NCI-H2029 treated with DMSO at 0.1 percent for 48 hours (cell line): ENCODE measurements at places on chromosomes 2 and 18.
A peak's percentile ranks its signal among the peaks of the same experiment; 100 is the strongest.

DNA sequence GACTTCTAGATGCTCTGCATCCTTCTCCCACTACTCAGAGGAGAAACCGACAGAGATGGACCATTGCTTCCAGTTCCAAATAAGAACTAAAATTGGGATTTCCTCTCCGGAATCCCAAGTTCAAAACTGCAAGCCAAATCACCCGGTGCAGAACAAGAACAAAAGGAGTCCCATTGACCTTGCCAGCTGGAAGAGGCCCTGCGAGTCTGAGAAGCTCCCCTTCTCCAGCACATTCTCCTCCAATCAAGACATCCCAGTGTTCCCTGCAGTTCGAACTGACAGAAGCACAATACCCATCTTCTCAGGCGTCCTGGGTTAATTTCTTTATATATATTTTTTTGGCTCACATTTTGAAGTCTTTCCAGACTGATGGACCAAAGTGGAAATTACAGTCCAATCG, 195.3 kb upstream of the MEIS1 start:
- DNase-seq, result no peak

DNA sequence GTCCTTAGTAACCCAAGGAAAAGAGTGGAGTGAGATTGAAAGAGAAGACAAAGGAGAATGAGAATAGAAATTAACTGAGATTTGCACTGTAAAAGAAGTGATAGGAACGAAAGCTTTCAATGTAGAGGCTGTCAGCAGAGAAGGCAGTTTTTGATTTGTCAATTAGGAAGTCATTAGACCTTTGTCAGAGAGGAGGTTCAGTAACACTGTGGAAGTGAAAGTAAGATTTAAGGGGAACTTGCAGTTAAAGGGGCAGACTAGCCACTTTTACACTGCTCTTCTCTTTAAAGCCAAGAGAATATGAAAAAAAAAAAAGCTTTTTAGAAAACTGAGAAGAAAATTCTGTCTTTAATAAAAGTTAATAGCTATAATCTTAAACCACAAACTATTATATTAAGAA, 11.5 kb upstream of the KYNU start:
- DNase-seq, result no peak

DNA sequence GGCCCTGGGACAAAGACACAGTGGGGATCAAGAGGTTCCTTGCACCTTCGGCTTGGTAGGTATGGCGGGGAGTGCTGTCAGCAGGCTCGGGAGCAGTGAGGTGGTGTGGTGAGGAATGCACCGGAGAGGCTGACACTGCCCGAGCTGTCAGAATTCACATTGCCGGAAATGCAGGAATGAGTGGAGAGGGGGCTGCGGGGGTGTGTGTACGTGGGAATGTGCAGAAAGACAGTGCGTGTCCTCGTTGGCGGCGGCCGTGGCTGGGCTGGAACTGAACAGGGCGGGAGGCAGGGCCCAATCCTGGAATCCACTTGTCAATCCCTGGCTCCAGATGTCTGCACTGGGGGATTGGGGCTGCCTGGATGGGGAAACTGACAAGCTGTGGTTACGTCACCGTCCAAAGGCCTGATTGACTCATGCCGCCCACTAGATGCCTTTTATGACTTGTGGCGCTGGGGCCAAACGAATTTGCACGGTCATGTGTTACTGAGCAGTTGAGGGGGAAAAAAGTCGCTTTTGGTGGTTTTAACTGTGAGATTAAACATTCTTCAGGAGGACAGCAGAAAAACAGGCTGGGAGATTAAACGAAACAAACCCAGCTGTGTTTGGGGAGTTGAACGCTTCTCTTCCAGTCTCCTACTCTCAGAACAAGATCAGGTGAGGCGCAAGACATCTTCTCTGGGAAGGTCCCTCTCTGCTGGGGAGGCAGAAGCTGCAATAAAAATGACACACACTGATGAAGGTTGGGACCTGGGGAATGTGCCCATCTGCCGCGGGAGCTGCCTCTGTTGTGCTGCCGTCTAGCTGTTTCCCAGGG, 189.4 kb upstream of the GLI2 start:
- no peak for DNase-seq

DNA sequence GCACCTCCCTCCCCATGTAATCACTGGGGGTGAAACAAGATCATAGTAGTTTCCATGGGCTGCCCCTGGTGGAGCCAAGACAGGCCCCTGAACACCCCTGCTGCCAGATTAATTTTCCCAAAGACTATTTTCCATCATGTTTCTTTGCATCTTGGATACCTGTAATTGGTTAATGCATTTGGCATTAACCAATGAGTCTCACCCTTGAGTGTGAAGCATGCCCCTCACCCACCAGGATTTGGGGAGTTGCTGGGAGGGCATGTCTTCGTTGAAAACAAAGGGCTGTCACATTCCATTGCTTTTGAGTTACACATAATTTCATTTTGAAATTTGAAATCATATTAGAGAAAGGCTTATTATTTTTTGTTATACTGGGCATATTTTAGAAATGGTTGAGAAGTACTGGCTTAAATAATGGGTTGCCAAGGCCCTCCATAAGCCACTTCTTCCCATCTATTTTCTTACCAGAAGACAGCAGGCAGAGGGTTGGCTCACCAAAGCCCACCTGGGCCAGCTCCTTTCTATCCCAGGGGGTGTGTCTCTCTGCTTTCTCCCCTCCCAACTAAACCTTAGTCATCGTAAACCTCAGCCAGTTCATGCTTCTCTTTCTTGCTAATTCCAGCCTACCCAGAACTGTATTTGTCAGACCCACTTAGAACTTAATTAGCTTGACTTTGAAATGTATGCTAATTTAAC, 51.8 kb downstream of the ATIC start:
- DNase-seq, result no peak

- DNase-seq, result no peak
Observed at GRCh38 chr2:121427187-121427689, 103.4 kb upstream of the RNU4ATAC start.

DNA sequence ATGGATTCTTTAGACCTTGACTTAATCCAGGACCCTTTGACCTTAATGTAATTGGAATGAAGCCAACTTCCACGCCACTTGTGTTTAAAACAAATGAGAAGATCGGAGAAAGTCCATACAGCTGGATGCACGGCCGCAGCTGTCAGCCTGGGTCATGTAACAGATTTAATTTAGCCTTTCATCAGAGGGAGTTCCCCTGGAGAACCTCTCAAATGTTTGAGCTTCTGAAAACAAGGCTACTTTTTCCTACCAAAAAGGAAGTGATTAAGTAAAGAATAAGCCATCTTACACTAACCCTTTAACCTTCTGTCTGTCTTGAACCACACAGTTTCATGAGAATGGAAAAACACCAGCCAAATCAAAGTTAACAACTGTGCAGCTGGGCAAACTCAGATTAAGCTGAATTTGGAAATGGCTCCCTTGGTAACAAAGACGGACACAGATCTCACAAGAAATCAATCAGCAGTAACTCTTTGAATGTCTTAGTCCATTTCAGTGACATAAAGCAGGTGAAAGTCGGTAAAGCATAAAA, 103.6 kb downstream of the DOCK10 start:
- no peak for DNase-seq

DNA sequence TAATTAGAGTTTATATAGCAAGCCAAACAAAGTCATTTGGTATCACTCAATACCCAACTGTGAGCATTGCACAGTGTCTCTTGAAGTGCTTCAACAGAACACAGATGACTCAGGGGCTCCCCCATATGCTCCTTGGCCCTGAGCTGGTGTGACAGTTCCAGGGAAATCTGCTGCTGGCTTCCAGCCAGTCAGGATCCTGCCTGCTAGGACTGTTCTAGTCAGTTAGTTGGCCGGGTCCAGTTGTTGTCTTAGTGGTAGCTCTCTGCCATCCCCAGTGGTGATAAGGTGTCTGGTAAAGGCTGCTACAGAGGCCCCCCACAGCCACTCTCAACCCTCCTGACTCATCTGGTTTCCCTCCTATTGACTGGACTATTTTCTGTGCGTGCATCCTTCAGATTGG, 100.3 kb downstream of the IRS1 start:
- no peak for DNase-seq

DNA sequence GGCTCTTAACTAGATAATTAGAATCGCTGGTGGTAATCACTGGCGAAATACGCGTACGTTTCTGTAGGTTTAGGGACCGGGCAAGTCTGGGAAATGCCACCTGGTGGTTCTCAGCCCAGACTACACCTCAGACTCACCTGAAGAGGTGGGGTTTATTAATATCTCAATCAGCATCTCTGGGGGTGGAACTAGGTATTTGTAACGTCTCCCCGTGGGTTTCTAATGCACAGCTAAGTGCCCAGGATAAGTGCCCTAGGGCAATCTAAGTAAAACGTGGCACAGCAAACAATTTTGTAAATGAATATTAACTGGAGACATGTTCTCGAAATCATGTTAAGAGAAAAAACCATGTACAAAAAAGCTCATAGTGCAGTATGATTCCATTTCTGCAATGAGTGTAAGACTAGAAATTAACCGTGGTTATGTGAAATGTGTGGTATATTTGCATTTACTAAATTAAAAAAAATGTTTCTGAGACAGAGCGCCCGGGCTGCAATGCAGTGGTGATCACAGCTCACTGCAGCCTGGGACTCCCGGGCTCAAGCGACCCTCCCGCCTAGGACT, 760 bp upstream of the CNOT11 start:
- DNase-seq, result peak; percentile 49

- no peak for DNase-seq
Observed at GRCh38 chr2:165989851-165990250, 36.3 kb upstream of the TTC21B start.

DNA sequence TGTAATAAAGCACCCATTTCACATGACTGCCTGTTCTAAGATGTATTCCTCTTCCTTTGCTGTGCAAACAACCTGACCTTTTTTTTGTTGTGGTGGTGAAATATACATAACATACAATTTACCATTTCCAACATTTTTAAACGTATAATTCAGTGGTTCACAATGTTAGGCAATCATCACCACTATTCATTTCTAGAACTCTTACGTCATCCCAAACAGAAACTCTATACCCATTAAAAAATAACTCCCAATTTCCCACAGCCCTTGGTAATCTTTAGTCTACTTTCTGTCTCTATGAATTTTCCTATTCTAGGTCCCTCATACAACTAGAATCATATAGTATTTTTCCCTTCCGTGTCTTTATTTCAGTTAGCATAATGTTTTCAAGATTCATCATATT, 36.7 kb downstream of the RND3 start:
- no peak for DNase-seq

- DNase-seq, result peak; percentile 17
Observed at GRCh38 chr2:235725016-235725489, 231.2 kb downstream of the AGAP1 start.
